Psoas muscle (tissue), 8 donors: ENCODE measurements at places on chromosomes 2 and 18. TPM values are rescaled to one million over a fixed set of nuclear protein-coding genes. Genes with fewer than 3 reads are reported as not detected.

Gene GRHL1
- polyA plus RNA-seq = 0.38 TPM

DNA sequence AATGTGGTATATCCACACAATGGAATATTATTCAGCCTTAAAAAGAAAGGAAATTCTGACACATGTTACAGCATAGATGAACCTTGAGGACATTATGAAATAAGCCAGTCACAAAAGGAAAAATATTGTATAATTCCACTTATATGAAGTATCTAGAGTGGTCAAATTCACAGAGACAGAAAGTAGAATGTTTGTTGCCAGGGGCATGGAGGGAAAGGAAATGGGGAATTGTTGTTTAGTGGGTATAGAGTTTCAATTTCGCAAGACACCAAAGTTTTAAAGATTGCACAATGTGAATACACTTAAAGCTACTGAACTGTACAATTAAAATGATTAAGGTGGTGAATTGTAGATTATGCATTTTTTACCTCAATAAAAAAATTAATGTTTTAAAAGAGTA is 92.9 kb downstream of the TXNL1 start:
- no peak for DNase-seq

GRCh38 chr18:58497845-58498244 is 131.0 kb downstream of the ALPK2 start:
- DNase-seq = no peak

- peak; percentile 44 for DNase-seq
Measured at GRCh38 chr18:48992791-48993555, 42.2 kb upstream of the SMAD7 start.

DNA sequence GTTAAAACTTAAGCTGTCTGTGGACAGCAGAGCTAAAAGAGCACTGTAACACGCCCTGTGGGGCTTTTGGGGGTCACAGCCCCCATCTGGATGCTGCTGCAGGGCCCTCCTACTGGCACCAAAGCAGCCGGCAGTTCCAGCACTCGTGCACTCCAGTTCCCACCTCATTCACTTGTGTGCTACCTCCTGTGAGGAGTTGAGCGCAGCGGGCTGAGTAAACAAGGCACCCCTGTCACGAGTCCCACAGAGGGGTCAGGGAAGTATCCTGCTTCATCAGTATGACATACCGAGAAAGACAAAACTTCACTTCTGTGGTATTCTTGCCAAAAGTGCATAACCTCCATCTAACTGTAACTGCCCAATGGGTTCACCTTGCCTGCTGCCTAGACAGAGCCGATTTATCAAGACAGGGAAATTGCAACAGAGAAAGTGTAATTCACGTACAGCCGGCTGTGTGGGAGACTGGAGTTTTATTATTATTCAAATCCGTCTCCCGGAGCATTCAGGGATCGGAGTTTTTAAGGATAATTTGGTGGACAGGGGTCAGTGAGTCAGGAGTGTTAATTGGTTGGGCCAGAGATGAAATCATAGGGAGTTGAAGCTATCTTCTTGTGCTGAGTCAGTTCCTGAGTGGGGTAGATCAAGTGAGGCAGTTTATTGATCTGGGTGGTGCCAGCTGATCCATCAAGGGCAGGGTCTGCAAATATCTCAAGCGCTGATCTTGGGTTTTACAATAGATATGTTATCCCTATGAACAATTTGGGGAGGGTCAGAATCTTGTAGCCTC is 41.6 kb downstream of the TMEM17 start:
- no peak for DNase-seq

DNA sequence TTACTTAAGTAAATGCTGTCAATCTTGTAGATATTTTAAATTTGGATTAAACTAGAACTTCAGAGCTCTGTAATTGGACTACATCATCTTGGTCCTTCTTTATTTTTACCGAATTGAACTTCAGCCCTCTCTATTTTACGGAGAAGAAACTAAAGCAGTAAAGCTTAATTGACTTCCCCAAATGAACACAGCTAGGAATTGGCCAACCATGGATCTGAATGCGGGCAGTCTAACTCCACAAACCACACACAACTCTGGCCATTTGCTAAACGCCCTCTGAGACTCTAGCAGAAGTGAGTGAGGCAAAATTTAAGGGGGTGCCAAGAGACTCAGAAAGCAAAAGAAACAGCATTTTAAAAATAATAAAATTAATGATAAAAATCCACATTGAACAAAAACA is 86.3 kb upstream of the KCTD1 start:
- no peak for DNase-seq

DNA sequence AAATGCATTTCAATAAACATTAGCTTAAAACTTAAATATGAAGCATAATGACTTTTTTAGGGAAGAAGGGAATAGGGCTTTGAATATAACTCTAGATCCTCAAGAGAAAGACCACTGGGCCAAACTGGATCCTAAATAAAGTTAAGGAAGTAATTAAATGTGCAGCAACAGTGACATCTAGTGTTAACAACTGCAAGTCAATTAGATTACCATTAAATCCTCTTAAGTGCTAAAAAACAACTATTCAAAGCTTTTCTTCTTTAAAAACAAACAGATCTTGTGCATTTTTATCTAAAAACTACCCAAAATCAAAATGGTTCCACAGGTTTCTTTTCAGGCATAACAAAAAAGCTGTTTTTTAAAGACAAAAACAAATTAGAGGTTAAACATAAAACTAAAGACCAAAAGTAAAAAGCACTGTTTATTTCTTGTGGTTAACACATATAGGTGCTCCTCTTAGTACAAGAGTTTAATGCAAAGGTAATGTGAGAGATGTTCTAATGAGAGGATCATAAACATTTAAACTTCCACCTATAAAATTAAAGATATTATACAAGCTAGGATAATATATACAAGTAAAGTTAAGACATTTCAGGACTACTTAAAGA is 111.4 kb downstream of the THADA start:
- no peak for DNase-seq
